GM10248 (cell line): ENCODE measurements at places on chromosomes 5 and 9.

GRCh38 chr9:127613583-127613954, 1.5 kb downstream of the STXBP1 start:
- no peak for DNase-seq

DNA sequence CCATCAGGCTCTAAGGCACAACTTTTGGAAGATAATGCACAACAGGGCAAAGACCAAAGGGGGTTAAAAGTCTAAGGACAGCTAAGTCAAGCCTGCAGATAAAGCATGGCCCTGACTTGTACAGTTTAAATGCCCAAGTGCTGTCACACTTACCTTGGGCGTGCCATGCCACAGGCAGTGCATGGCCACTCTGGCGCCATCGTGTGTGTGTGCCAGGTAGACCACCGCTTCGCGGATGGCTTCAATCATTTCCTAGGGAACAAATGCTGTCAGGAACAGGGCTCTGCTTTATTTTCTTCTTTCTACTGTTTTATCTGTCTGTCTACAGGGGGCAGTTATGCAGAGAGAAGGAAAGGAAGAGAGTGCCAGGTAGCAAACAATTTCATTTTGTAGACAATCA, 19.3 kb downstream of the PUM3 start:
- no peak for DNase-seq

GRCh38 chr5:150140830-150141229, 14.8 kb downstream of the PDGFRB start:
- DNase-seq: no peak

DNA sequence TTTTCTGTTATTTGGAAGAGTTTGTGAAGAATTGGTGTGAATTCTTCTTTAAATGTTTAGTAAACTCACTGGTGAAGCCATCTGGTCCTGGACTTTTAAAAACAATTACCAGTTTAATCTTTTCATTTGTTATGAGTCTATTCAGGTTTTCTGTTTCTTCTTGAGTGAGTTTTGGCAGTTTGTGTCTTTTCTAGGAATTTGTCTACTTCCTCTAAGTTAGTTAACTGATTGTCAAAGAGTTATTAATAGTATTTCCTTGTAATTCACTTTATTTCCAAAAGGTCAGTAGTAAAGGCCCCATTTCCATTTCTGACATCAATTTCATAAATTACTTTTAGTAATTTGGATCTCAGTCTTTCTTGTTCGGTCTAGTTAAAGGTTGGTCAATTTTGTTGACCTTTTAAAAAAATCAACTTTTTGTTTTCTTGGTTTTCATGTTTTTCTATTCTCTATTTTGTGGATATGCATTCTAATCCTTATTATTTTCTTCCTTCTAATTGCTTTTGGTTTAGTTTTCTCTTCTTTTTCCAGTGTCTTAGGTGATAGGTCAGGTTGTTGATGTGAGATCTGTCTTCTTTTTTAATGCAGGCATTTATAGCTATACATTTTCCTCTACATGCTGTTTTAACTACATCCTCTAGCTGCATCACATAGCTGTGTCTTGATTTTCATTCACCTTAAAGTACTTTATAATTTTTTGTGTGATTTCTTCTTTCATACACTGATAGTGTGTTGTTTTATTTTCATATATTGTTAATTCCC, 7.3 kb upstream of the SMIM3 start:
- no peak for DNase-seq

- DNase-seq: no peak
These were observed 87.5 kb downstream of the TTLL11 start for GRCh38 chr9:122005597-122005996.

GRCh38 chr9:20117986-20118385, 329.1 kb upstream of the SLC24A2 start:
- no peak for DNase-seq

DNA sequence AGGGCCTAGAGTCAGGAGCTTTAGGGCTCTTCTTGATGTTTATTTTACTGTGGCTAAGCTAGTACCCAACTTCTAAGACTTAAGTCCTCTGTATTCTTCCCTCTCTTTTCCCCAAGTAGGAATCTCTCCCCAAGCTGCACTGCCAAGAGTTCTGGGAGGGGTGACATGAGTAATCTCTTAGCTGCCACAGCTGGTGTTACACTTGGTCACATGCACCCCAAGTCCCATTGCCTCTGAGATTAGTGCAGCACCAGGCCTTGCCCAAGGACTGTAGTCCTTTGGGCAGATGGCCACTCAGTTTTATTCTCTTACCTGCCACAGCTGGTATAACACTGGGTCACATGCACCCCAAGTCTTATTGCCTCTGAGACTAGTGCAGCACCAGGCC, 114.7 kb upstream of the RIOK2 start:
- no peak for DNase-seq

- no peak for DNase-seq
These were observed 38.2 kb downstream of the PTBP3 start for GRCh38 chr9:112295174-112295573.

DNA sequence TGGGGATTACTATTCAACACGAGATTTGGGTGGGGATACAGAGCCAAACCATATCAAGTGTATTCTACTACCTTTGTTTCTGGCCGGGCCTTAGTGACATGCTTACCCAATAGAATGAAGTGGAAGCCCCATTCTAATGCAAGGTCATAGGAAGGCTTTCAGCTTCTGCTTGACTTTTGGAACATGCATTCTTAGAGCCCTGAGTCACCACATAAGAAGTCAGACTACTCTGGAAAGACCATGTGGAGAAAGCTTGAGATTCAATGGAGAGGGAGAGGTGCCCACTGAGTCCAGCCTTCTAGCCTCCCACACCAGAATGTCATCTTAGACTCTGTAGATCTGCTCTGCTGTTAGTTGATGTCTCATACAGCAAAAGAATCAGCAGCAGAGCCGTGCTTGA, 155.7 kb upstream of the FBN2 start:
- no peak for DNase-seq

DNA sequence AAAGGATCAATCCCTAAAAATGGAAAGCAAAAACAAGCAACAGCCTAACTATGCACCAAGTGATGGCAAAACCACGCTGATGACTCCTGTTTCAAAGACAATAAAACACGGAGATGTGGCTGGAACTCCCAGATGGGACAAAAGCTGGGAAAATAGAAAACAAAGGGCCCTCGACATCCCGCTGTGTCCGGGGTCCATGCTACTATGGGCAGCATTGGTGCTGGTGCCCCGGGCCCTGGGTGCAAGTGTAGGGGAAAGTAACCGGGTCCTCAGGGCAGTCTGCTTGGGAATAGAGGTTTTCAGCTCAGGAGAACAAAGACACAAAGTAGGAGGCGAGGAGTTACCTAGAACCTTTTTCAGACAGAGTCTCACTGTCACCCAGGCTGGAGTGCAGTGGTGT, 46.1 kb downstream of the MRPL36 start:
- no peak for DNase-seq

- DNase-seq: no peak
These were observed 965 bp downstream of the CLTA start for GRCh38 chr9:36191686-36192085.

DNA sequence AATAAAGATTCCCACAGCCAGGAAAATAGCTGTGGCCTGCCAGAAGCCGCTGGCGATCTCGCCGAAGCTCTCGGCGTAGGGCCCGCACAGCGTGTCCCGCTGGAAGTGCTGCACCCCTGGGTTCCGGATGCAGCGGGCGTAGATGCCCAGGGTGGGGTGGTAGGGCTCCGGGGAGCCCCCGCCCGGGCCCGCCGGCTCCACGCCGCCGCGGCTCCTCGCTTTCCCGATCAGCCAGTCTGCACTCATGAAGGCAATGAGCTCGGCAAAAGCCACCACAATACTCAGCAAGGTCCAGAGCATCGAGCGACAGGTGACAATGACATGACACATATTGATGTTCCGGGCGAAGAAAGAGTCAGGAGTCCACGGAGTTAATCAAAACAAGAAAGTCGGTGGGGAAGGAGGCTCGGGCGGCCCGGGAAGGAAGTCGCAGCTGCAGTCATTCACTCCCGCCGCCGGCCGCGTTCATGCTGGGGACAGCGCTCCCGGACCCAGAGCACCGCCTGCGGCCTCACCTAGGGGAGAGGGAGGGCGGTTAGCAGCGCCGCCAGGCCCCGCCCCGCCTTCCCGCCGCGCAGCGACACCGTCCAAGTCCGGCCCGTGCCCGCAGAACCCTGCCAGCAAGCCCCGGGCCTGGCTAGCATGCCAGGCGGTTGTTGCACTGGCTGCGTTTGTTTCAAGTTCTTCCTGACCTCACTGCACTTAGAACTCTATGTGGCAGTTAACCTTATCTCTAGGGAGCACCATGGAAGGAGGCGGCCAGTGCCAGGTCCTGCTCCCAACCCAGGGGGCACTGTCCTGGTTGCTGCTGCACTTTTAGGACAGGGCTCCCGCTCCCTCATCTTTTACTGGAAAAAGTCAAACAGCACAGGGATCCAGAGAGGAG, 138.4 kb downstream of the LHFPL2 start:
- peak; percentile 75 for DNase-seq

- no peak for DNase-seq
These were observed 1406.5 kb upstream of the ACO1 start for GRCh38 chr9:30977965-30978364.

DNA sequence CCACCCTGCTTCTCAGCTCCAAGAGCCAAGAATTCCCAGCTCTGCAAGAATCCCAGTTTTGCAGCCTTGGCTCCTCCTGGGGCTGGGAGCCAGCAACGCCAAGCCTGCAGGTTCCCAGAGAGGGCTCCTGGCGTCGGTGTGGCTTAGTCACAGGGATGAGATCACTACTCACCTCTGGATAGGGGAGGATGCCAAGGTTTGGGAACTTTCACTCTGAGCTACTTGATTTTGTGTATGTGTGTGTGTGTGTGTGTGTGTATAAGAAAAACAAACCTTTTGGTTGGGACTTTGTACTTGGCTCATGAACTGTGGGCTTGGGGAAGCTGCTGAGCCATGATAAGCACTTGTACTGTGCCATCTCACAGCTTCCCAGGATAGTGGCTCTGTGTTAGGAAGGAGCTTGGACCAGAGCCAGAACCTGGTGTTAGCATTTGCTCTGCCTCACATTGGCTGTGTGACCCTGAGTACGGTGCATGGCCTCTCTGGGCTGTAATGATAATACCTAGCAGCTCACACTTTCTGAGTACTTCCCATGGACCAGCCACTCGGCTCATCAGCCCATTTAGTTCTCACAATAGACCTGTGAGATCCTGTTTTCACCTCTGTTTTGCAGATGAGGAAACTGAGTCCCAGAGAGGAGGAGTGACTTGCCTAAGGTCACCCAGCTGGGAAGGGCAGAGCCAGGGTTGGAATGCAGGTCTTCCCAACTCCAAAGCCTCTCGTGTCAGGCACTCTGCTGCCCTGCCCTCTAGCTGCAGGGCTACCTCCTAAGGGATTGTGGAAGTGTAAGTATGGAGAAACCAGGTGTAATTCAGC, 41.4 kb upstream of the DAB2IP start:
- DNase-seq: no peak

DNA sequence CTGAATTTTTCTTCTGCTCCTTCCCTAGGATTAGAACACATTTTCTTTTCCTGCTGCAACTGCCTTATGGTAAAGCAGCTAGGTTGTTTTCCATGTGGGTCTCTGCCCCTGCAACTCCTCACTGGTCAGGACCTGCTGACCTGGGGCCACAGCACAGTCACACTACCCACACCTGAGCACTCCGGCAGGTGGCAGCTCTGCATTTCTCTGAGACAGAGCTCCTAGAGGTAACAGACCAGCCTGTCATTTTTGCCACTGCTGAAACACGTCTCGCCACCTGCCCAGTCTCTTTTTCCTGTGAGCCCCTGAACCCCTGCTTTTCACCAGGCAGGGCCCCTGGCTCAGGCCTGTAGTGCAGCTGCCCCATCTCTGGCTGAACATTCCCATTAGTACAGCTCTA, 609.6 kb downstream of the HINT1 start:
- DNase-seq: no peak

DNA sequence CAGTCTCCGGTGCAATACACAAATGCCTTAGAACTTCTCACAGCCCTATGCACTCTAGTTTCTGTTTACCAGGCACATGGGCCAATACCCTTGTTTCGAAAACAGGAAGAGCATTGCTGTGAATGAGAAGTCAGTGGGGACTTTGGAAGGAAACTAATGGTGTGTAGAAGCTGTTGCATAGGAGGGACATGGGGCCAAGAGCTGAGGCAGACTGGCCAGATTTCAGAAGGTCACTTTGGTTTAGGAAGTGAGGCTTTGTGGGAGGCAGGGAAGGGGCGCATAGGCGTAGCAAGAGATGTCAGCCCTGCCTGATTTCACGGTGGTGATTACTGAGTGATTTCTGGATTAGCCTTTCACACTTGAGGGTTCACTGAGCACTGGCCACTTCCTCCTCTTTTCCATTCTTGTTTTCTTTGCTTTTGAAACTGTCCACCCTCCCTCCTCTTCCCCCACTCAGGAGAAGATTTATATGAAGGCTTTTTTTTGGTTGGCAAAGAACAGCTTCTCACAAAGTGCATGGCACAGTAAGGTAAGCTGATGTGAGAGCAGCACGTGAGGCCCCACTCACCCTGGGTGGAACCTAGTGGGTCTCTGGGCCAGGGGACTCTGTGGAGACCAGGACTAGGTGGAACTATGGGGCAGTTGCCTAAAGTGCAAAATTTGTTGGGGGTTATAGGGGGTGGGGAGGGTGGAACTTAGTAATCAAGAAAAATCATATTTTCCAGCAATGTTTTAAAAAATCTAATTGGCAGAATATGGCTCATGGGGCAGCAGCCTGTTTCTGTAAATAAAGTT, 6.1 kb upstream of the TMEM252 start:
- DNase-seq: peak; percentile 49

DNA sequence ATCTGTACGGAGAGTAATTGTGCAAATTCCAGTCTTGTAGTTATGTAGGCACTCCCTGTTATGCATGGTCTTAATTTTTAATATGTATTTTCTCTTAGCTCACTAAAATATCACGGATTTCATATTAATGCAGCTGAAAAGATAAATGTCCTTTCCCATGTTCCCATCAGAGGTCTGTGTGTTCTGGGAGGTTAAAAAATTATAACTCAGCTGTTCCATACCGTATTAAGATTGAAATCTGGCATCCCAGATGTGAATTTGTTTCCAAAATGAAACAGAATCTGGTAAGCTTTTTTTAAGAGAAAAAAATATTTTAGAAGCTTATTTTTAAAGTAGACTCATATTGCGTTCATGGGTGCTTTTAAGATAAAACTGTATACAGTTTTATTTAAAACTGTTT, 44.3 kb downstream of the SEMA6A start:
- no peak for DNase-seq

DNA sequence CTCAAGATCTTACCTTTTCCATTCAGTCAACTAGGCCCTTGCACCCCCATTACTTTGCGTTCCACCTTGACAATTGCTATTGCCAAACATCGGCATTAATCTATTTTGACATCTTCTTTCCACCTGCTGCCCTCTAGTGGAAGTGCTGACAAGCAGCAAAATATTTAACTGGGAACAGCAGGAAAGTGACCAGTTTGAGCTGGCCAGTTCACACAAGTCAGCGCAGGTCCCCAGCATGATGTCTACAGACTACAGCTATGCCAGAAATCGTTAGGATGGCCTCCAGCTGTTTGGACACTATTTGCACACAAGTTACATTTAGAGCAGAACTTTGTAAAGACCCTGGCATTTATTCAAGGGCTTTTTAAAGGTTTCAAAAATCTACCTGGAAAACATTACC, 160.1 kb downstream of the GHR start:
- DNase-seq: peak; percentile 64

DNA sequence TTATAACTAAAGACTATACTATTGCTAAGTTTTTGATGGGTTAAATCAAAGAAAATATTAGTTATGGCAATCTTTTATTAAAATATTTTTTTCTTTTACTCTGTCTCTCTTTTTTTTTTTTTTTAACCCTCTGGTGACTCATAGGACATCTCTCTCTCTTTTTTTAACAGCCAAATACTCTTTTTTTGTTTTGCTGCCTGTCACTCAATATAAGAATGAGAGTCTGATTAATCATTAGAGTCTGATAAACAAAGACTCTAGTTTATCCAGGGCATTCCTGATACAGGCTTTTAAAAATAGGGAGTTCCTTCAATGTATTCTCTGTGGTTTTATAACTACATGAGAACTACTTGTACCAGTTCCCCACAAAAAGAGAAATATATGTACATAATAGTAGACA, 77.3 kb downstream of the SLC38A9 start:
- no peak for DNase-seq
